ENCODE measurements at places on chromosomes 5 and 9.

DNA sequence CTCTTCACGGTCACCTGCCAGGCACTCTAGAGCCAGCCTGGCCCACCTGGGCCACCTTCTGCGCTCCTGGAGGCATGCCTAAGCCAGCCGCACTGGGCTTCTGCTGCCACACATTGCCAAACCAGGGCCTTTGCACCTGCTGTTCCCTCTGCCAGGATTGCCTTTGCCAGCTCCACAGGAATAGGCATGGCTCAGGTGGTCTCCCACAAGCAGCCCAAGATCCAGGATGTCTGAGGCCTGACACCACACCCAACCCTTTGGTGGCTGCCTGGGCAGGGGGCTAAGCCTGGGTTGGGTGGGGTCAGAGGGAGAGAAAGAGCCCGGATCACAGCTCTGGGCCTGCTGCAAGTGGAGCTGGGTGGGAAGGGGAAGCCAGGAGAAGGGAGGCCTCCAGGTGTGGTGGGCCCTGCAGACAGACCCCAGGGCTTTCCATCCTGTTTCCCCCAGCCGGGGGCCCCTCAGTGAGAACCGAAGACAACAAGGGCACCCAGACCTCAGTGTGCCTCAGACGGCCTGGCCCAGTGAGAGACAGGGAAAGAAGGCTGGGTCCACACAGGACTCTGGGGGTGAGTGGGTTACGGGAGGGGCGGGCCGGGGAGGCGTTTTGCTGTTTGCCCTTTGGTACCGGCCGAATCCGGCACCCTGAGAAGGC is 672 bp upstream of the SUSD3 start:
- no peak for DNase-seq

GRCh38 chr9:112777914-112778313 is 27.4 kb downstream of the SNX30 start:
- no peak for DNase-seq

DNA sequence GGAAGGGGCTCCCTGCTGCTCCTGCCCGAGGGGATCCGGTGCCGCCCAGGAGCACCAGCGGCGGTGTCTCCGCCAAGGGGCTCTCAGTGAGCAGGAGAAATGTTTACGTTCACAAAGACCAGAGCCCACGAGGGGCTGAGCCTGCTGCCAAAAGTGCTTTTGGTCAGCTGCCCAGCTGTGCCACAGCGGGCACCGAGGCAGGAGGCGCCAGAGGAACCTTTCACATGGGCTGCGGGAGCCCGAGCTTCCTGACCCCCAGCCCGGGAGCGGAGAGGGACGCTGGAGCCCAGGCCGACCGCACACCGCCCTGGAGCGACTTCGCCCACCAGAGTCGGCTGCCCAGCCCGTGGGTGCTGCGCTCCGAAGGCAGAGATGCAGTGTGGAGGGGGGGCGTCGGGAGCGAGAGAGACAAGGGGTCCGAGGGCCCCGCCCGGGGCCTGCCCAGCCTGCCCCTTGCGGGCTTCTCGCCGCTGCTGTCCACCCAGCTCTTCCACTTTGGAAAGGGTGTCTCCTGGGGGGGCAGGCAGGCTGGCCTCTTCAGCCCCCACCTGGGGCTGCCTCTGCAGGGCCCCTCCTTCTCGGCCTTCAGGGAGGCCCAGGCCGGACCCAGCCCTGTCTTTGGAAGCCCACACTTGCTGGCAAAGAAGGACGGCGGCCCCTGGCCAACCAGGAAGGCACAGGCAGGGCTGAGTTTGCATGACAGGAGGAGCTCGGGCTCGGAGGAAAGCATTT is 7.9 kb downstream of the PPP1R26 start:
- DNase-seq, result no peak

- DNase-seq, result no peak
These were observed 109.3 kb downstream of the JAKMIP2 start for GRCh38 chr5:147673266-147673665.

DNA sequence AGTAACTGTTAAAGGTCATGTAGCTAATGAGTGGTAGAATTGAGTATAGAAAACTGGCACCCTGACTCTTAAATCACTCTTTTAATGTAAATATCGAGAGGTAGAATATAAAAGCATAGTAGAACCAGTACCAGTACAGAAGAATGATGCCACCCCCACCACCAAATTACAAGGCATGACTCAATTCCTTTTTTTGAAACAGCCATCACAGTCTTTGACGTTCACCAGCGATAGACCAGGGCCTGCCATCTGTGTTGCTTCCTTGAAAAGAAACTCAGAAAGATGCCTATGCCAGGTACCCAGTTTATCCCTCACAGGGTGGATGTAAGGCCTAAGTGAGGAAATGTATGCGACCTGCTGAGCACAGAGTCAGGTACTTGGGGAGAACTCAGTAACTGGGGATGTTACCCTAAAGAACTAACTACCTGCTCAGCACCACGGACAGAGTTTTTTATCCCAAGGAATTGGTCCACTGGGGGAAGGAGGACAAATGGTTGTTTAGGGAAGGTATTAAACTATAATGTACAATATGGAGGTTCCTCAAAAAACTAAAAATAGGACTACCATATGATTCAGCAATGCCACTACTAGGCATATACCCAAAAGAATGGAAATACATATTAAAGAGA is 116.5 kb downstream of the BRINP1 start:
- no peak for DNase-seq

DNA sequence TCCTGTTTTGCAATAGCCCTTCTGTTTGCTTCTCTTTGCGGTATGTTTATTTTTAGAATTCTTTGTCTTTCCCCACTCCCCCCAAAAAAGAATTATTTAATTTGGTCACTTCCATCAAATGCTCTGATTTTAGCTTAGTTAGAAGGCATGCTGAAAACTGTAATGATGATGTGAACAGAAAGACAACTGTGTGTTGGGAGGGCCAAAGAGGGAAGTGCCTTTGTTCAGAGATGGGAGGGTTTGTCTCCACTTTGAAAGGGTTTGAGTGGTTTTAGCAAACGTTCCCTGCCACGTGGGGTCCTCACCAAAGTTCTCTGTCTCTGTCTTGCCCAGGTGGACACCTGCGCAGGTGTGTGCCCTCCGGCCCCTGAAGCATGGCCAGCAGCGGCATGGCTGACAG is 41.9 kb downstream of the SYK start:
- DNase-seq, result no peak

All from HuH-7.5 (cell line).